SJSA1 (cell line): ENCODE measurements at places on chromosomes 2 and 18. TPM values are rescaled to one million over a fixed set of nuclear protein-coding genes. Genes with fewer than 3 reads are reported as not detected.

GRCh38 chr2:217478831-217479455 is 523.9 kb downstream of the TNS1 start:
- no peak overlapping the region for H3K4me3 ChIP-seq
- DNase-seq = no peak
- H3K4me1 ChIP-seq = no peaks in the 10 kb centered on the region
- H3K36me3 ChIP-seq = no peaks in the 10 kb centered on the region

DNA sequence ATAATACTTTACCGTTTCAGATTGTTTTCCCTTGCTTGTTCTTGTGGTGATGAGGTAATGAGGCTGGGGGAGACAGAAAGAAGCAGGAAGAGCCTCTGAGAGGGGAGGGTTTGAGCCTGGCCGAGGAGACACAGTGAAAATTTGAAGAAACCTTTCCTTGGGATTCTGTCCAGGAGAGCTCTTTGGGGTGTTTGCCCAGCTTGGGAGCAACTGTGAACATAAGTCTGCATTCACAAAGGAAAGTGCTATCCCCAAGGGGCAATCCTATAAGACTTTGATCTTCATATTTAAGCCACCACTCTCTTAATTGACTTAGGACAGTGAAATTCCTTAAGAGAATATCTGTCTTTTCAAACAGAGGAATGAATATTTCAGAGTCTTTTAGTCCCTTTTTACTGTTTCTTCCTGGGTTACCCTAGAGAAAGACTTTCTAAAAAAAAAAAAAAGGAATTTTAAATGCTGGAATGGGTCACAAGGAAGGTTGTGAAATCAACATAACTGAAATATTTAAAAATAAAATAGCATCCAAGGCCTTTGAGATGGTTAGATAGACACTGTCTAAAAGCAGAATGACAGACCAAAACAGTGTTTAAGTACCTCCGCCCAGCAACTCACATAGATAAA is 52.5 kb upstream of the STAM2 start:
- H3K27me3 ChIP-seq = no peaks in the 10 kb centered on the region
- no peak overlapping the region for H3K4me3 ChIP-seq
- no peaks in the 10 kb centered on the region for H3K36me3 ChIP-seq
- no peak overlapping the region for H3K27ac ChIP-seq
- peaks cover 13% of the 10 kb centered on the region for H3K4me1 ChIP-seq

DNA sequence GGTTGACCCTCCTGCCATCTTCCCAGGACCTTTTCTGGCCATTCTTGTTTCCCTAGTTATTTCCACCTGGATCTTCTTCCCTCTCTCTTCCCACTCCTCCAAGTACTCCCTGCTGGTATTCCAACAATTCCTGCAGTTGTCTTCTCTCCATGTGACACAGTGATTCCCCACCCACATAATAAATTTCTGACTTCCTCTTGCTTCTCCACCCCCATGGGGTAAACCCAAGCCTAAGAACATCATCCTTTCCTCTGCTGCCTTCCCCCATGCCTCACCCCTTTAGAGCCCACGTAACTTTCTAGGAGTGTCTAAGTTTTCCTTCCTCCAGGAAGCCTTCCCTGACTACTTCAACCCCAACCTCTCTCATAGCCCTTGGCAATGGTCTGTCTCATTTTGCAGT is 72.6 kb downstream of the CELF4 start:
- no peak overlapping the region for H3K27ac ChIP-seq

GRCh38 chr18:67467188-67467587 is 49.3 kb downstream of the DSEL start:
- no peaks in the 10 kb centered on the region for H3K36me3 ChIP-seq
- H3K27me3 ChIP-seq = no peaks in the 10 kb centered on the region
- no peak overlapping the region for H3K27ac ChIP-seq
- H3K4me3 ChIP-seq = no peak overlapping the region
- H3K4me1 ChIP-seq = no peaks in the 10 kb centered on the region

DNA sequence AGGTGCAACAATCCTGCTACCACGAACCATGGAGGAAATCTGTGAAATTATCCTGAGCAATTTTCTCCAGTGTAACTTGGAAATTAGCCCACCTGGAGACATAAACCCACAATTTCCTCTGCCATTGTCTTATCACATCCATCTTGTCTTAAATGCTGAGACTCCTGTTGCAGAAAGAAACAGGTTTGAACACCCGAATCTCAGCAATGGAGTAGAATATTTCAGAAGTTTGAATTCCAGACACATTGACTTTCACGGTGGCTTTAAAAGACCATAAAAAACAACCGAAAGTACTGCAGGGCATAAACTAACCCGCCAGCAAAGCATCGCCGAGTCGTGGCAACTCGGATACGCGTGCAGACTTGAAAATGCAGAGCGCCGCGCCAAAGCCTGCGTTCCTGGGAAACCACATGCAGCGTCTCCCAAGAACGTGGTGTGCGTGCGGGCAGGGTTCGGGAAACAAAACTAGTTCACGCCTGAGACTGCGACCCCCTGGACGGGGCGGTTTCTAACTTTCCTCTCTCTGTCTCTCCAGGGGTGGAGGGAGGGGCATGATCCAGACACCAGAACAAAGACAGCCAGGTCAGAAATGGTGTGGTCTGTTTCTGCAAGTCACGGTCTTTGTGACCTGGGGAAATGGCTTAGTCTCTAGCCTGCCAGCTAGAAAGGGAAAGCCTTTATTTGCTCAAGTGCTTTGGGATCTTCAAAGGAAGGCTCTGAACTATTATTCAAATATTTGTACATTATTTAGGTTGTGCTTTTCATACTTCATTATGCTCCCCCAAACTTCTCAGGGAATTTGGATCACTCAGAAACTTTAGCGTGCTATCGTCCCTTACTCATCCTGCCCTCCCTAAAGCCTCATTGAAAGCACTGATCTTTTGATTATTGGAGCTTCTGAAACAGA is 26.9 kb upstream of the KCTD1 start:
- DNase-seq = peak; percentile 36
- H3K36me3 ChIP-seq = no peaks in the 10 kb centered on the region
- peak overlapping the region; percentile 22 for H3K4me3 ChIP-seq
- H3K27ac ChIP-seq = no peak overlapping the region

GRCh38 chr2:71613953-71614925 is 160.9 kb downstream of the DYSF start:
- no peak overlapping the region for H3K27ac ChIP-seq
- H3K4me3 ChIP-seq = no peak overlapping the region
- H3K27me3 ChIP-seq = no peaks in the 10 kb centered on the region
- peaks cover 9% of the 10 kb centered on the region for H3K36me3 ChIP-seq

DNA sequence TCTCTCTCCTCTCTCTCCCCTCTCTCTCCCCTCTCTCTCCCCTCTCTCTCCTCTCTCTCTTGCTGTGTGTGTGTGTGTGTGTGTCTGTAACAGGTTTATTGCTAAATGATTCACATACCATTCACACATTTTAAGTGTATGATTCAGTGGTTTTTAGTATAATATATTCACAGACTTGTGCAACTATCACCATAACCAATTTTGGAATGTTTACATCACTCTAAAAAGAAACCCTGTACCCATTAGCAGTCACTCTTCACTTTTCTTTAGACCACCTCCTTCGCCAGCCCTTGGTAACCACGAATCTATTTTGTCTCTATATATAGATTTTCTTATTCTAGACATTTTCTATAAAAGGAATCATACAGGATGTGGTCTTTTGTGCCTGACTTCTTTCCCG is 11.4 kb downstream of the THNSL2 start:
- H3K36me3 ChIP-seq = 0 out of 2 replicates have a peak, but pooled peaks cover 5% of the 10 kb centered on the region
- no peak overlapping the region for H3K4me3 ChIP-seq
- no peak for DNase-seq
- no peak overlapping the region for H3K27ac ChIP-seq
- H3K4me1 ChIP-seq = no peaks in the 10 kb centered on the region

DNA sequence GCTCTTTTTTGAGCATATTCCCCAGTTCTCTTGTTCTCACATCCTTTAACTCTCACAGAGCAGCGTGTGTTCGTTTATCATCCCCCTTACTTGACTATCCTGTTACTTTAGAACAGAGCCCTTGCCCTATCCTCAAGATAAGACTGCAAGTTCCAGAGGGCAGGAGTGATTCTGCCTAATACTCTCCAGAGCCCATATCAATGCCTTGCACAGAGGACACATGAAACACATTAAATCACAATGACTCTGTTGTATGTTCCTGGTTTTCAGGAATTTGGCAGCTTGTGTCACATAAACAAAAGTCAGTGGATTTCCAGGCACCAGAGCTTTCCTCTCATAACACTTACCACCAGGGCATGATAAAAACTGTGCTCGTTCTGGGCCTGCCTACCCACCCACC is 156.7 kb downstream of the RNF144A start:
- H3K36me3 ChIP-seq = no peaks in the 10 kb centered on the region
- DNase-seq = no peak
- H3K27me3 ChIP-seq = no peaks in the 10 kb centered on the region
- no peak overlapping the region for H3K27ac ChIP-seq

- no peak overlapping the region for H3K27ac ChIP-seq
- H3K27me3 ChIP-seq = no peaks in the 10 kb centered on the region
- no peaks in the 10 kb centered on the region for H3K36me3 ChIP-seq
- H3K4me1 ChIP-seq = no peaks in the 10 kb centered on the region
- no peak overlapping the region for H3K4me3 ChIP-seq
- no peak for DNase-seq
Measured at GRCh38 chr2:212173756-212174510, 364.7 kb downstream of the ERBB4 start.

DNA sequence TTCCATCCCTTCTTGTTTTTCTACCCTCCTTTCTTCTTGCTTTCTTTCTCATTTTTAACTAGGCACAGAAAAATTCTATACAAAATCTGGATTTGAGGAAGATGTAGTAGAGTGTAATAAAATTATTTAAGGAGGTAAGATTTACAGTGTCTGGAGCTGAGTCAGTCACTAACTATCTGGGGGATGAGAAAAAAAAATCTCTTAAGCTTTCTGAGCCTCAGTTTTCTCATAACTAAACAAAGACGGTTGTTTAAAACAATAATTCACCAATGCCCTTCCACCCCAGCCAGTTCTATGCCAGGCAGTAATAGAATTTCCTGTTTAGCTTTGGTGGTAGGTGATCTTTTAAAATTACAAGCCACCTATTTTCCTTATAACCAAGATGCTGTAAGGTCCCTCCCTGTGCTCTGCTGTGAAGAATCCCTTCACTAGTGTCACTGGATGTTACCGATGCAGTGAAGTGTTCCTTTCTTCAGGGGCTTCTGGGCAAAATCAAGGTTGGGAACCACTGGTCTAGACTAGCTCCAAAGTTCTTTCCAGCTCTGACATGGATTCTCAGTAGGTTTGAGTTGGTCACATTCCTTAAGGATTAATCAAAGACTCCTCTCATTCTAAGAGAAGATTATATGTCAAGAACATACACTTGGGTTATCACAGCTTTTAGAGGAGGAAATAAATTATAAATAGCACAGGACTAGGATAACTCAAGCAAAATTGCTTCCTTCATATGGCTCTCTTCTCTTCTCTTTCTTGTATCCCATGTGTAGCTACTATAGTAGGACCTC is 289.0 kb downstream of the CDH2 start:
- H3K4me3 ChIP-seq = no peak overlapping the region
- H3K27me3 ChIP-seq = no peaks in the 10 kb centered on the region
- no peak for DNase-seq
- peak overlapping the region; percentile 77 for H3K27ac ChIP-seq

DNA sequence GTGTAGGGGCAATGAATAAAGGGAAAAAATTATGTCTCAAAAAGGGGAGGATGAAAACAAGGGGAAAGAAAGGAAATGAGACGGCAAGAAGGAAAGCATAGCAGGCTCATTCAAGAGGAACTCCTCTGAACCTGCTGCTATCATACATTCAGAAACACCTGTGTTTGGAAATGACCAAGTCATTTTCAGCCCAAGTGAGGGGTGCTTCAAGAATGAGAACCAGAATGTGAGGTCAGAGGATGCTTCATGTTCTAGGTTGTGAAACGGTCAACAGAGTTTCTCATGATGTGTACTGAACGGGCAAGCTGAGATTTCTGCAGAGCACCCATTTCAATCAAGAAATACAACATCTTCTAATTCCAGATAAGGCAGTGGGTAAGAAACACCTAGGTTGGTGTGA is 1367.2 kb upstream of the CELF4 start:
- DNase-seq = no peak
- no peaks in the 10 kb centered on the region for H3K27me3 ChIP-seq
- H3K4me1 ChIP-seq = no peaks in the 10 kb centered on the region
- H3K4me3 ChIP-seq = no peak overlapping the region
- no peak overlapping the region for H3K27ac ChIP-seq
- H3K36me3 ChIP-seq = no peaks in the 10 kb centered on the region

GRCh38 chr2:11742702-11743357 is 3.6 kb upstream of the LPIN1 start:
- H3K27me3 ChIP-seq = no peaks in the 10 kb centered on the region
- peaks cover 28% of the 10 kb centered on the region for H3K4me1 ChIP-seq

The COLEC11 gene
- total RNA-seq = not detected in 2 replicates

The APOB gene
- total RNA-seq = not detected in 2 replicates

The SPIRE1 gene
- total RNA-seq = 27.4 and 31.6 TPM in 2 replicates

The ANO7 gene
- 0.63 and 1.7 TPM in 2 replicates for total RNA-seq

The GPR39 gene
- 2.1 and 2.6 TPM in 2 replicates for total RNA-seq
